CD4-positive, alpha-beta T cell treated with Interleukin-12 subunit alpha and Interleukin-12 subunit beta, for 1 hour (primary cell): ENCODE measurements at places on chromosomes 16 and 17.
A peak's percentile ranks its signal among the peaks of the same experiment; 100 is the strongest.

- no peak for DNase-seq
These were observed 1.4 kb downstream of the TMEM97 start for GRCh38 chr17:28320215-28321061.

GRCh38 chr17:76871668-76872067 lies 3.5 kb downstream of the MGAT5B start:
- no peak for DNase-seq

GRCh38 chr17:75250009-75250471 lies 11.4 kb downstream of the GGA3 start:
- DNase-seq: peak; percentile 57

GRCh38 chr17:75758131-75758905 lies 6.7 kb downstream of the GALK1 start:
- DNase-seq: no peak

GRCh38 chr17:68383443-68384321 lies 73.6 kb downstream of the WIPI1 start:
- DNase-seq: peak; percentile 26

DNA sequence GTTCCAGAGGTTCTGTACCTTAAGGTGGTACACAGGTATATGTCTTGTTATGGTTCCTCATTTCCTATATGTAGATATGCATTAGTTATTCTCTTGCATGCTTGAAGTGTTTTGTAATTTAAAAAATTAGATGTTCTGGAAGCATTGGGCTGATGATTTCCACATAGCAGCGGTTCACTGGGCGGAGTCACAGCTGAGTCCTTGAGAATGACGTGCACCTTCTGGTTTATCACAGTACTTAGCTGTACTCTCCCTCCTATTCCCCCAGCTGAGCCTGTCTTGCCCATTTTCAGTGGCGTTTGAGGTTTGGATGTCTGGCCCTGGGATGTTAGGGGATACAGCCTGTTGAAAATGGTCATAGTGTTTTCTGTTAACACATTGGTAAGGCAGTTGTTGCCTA lies 327.1 kb downstream of the SNX29 start:
- no peak for DNase-seq

- no peak for DNase-seq
These were observed 3.5 kb upstream of the CNEP1R1 start for GRCh38 chr16:50021544-50021943.

DNA sequence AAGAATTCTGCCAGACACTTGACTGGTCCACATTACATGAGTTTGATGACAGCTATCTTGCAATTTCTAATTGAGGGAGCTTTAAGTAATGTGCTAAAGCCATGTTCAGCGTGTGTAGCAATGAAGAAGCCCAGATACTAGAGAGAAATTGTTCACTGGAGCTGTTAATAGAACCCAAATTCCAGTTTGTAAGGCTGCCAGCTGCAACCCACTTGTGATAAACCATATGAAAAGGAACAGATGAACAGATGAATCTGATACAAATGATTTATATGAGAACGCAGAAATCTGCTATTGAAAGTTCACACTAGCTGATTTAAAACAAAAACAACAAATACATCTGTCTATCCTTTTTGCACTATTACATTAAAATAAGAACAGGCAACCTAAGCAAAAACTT lies 6.2 kb downstream of the NACA2 start:
- DNase-seq: no peak

- DNase-seq: no peak
These were observed 5.8 kb upstream of the RPRML start for GRCh38 chr17:46984892-46985291.

GRCh38 chr17:61161615-61162134 lies 238.0 kb upstream of the TBX2 start:
- no peak for DNase-seq

DNA sequence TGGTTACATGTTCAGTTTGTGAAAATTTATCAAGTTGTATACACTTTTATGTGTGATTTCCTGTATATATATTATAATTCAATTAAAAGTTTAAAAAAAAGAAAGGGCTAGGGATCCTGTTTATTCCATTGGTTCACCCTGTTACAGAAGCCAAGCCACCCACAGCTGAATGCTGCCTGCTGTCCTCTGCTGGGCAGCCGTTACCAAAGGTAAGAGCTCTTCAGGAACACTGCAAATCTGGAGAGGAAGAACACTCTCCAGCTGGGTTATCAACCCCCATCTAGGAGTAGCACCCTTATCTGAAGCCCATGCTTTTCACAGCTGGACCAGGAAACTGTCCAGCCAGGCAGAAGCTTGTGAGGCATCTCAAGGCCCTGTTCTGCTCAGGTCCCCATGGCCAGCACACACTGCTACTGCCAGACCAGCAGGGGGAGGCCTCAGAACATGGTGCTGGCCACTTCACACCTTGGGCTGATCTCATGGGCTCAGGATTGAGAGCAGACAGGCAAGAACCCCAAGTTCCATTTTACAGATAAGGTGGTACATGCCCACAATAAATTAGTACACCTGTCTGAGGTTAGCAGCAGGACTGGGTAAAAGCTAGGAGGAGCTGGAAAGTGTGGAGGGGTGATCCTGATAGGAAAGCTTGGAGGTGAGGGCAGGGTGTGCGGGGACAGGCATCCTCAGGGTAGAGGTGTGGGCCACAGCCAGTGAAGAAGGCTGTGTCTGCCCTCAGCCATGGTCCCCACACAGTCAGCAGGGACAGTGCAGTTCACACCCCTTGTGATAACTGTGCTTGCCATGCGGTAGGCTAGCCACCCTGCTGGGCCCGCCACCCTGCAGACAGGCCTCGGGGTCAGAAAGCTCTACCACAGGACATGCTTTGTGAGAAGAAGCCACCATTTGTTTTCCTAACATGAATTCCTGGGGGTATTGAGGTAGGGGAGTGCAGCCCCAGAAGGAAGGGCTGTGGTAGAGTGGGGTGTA lies 54.3 kb upstream of the SREBF1 start:
- peak; percentile 51 for DNase-seq

DNA sequence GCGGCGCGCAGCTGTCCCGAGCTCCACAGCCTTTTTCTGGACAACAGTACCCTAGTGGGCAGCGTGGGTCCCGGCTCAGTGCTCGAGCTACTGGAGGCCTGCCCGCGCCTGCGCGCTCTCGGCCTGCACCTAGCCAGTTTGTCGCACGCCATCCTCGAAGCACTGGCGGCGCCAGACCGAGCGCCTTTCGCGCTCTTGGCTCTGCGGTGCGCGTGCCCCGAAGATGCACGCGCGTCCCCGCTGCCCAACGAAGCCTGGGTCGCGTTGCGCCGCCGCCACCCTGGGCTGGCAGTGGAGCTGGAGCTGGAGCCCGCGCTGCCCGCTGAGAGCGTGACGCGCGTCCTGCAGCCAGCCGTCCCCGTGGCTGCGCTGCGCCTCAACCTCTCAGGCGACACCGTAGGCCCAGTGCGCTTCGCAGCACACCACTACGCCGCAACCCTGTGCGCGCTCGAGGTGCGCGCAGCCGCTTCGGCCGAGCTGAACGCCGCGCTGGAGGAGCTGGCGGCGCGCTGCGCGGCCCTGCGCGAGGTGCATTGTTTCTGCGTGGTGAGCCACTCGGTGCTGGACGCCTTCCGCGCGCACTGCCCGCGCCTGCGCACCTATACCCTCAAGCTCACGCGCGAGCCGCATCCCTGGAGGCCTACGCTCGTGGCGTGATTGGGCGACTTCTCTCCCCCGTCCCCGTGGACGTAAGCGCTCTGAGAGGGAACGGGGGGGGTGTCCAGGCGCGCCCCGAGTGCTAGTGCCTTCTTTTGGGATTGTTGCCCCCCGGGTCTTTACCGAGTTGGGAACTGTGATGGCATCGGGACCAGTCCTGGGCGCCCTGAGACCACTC lies 1.2 kb upstream of the HSF4 start:
- peak; percentile 62 for DNase-seq

GRCh38 chr17:65515959-65516948 lies 45.2 kb downstream of the AXIN2 start:
- DNase-seq: no peak

DNA sequence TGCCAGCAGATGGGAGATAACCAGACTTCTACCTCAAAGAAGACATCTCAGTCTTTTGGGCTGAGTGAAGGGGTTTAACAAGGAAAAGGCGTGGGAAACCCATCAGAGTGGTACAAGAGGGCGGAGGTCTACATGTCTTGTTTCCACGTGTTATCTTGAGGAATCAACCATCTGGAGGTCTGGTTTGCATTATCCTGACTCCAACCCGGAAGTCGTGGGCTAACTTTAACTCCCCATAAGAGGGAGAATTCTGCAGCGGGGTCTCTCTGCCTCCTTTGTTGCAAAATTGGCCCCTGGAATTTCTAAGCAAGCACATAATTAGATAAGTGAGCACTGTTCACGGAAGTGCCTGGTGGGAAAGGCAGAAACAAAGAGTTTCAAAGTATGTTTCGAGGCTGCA lies 398.7 kb upstream of the C16orf82 start:
- DNase-seq: no peak

DNA sequence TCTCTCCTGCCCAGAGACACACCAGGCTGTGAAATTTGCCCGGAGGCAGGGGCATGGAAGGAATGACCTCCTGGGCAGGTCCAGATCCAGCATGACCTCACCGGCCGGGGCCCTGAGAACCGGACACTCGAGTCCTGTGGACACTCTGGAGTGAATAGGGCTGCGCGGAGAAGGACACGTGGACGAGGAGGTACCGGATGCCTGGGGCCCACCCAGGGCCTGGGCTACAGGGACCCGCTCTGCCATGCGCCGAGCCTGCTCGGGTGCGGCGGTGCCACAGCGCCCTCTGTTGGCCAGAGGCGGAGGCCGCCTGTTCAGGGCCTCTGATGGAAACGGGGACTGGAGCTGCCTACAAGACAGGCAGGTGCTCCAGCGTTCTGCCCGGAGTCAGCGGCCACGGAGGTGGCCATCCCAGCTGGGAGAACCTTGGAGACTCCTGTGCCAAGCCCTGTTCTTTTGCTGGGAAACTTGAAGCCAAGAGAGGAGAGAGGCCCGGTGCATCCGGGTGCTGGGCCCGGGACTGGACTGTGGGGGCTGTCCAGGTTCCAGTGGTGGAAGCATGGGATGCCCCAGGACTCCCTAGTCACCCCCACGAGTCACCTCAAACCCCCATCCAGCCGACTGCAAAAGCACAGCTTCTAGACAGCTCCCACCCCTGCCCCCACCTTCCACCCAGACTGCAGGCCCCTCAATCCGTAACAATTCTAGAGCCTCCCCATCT lies 19.3 kb upstream of the NXPH3 start:
- DNase-seq: peak; percentile 85

GRCh38 chr17:79826204-79826680 lies 13.0 kb downstream of the CBX4 start:
- DNase-seq: no peak

- DNase-seq: no peak
These were observed 111.2 kb downstream of the CCT6B start for GRCh38 chr17:34850023-34850422.

DNA sequence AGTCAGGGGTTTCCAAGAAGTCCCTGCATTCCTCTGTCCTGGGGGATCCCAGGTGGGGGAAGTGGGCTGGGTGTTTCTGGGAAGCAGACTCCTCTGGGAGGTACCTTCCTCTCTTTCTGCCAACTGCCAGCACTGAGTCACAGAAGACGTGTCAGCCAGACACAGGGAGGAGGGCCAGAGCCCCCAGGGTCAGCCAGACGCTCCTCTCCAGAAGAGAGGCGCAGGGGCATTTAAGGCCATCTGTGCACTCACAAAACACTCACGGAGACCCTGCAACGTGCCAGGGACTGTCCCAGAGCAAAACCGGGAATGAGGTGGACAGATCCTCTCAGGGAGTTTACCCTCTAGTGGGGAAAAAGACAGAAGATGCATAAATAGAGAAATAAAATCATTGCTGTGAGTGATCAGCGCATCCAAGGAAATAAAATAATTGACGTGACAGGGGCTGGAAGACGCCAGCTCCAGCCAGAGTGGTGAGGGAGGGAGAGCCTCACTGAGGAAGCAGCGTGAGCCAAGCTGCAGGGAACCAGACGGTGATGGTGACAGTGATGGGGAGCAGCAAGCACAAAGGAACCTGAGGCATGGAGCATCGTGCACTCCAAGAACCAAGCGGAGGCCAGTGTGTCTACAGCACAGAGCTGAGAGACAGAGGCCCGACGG lies 105.4 kb downstream of the ZNF423 start:
- no peak for DNase-seq
